Skeletal muscle cell (primary cell): ENCODE measurements at places on chromosomes 13 and 19.

GRCh38 chr19:45640849-45641273 is 1.7 kb upstream of the EML2 start:
- no peak for DNase-seq

GRCh38 chr19:1018932-1019615 is 1.8 kb downstream of the TMEM259 start:
- DNase-seq = no peak

- no peak for DNase-seq
Observed at GRCh38 chr19:11446271-11446651, 10.8 kb downstream of the PRKCSH start.

GRCh38 chr13:19634256-19634740 is 839 bp downstream of the MPHOSPH8 start:
- peak; percentile 6 for DNase-seq

DNA sequence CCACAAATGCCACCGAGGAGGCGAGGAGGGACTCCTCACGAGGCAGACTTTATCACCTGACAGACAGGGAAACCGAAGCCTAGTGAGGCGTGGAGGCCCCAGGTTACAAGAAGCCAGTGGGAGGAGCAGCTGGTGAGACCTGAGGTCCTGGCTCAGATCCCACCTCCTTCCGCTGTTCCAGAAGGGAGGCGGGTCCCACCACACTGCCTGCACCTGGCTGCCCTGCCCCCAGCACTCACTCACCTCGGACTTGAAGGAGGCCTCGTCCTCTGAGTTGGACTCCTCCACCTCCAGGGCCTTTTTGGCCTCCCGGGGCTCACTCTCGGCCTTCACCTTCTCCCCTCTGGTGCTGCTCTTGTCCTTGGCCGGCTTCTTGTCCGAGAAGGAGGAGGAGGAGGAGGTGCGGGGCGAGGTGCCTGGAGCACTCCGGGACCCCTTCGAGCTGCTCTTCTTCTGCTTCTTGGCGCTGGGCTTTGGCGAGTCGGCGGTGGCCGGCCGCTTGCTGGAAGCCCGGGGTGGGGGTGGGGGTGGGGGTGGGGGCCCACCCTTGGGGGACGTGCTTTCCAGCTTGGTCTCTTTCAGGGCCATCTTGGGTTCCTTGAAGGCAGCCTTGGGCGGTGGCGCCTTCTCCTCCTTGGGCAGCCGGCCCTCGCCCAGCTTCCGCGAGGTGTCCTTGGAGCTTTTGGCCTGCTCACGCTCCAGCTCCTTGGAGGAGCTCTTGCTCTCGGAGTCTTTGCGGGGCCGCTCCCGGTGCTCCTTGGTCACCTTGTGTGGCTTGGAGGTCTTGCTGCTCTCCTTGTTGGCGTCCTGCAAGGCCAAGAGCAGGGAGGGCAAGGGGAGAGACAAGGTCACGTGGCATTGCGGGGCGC is 57.7 kb downstream of the MLLT1 start:
- DNase-seq = no peak

- DNase-seq = no peak
Observed at GRCh38 chr13:32311188-32311897, 3.8 kb downstream of the ZAR1L start.

DNA sequence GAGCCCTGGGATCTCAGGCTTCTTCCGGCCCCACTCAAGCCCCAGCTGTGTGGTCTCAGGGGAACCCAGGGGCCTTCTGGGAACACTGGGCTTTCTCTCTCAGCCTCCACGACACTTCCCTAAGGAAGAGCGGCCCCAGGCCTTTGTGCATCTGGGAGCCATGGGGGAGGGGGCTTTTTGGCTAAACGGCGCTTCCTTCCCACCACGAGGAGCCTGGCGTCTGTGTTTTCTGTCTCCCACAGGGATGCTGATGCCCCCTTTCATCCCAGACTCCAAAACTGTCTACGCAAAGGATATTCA is 24.2 kb upstream of the TMEM255B start:
- no peak for DNase-seq

GRCh38 chr13:36841391-36841790 is 22.4 kb downstream of the RFXAP start:
- no peak for DNase-seq

- DNase-seq = no peak
Observed at GRCh38 chr13:51786425-51787265, 17.3 kb downstream of the DHRS12 start.

- no peak for DNase-seq
Observed at GRCh38 chr13:70856711-70857110, 748.5 kb upstream of the KLHL1 start.

GRCh38 chr13:89900104-89900765 is 1447.3 kb upstream of the MIR17HG start:
- DNase-seq = peak; percentile 19

DNA sequence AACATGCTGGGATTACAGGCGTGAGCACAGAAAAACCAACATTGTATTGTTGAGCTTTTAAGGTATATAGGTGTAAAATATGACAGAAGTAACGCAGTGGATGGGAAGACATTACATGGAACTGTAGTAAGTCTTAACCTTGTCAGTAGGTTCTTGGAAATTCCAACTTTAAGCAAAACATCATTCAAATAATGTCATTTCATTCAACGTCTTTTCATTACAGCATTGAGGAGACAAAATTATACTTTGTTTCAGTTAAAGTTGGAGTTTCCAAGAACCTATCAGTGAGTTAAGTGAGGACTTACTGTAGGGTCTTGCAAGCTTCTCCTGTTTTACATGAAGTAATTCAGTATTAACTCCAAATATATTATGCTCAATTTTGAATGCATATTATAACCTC is 27.0 kb upstream of the GPR183 start:
- DNase-seq = no peak

DNA sequence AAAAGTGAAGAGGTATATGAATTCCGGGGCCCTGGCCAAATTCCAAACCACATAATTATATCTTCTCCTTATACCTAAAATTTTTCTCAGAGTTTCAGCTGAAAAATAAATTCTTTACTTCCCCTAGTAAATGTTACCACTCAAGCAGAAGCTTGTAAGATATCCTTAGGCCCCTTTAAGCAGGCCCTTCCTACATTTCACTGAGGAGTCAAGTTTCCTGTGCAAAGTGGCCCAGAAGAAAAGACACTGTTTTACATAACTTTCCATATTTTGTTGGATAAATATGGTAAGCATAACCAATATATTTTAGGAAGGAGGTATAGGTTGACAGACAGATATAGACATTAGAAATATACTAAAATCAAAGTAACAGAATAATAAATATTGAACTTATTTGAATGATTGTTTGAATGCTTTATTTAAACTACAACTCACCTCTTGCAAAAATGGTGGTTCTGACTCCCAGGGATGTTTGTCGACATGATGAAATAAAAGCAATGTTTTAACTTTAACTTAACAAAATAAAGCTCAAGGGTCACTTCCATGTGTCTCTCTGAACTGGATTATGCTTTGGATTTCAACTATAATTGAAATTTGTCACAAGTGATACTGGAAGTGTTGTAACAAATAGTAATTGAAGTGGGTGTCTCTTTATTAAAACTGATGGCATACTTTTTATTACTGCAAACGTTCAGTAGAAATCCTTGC is 141.2 kb downstream of the SPRY2 start:
- no peak for DNase-seq

GRCh38 chr19:13160557-13160956 is 10.3 kb downstream of the IER2 start:
- DNase-seq = no peak

GRCh38 chr13:47287291-47287751 is 390.5 kb upstream of the HTR2A start:
- DNase-seq = peak; percentile 76

DNA sequence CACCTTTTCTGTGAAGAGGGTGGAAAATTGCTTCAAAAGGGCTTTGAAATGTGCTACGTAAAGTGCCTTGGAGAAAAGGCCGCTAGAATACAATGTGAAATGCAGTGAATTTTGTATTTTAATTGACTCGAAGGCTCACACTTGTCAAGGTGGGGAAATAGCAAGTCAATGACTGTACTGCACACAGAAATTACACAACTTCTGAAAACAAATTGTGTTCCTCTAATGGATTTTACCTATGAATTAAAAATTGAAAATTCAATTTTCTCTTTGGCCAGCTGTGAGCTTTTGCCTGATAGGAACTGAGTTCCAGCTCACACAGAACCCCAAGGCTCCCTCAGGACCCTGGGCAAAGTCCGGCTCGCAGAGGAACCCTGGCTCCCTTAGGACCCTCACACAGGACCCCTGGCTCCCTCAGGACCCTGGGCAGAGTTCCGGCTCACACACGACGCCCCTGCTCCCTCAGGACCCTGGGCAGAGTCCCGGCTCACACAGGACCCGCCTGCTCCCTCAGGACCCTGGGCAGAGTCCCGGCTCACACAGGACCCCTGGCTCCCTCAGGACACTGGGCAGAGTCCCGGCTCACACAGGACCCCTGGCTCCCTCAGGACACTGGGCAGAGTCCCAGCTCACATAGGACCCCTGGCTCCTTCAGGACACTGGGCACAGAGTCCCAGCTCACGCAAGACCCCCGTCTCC is 324.9 kb downstream of the UQCRFS1 start:
- DNase-seq = no peak
